MCF 10A (cell line): ENCODE measurements at places on chromosomes 1 and 21. TPM values are rescaled to one million over a fixed set of nuclear protein-coding genes. Genes with fewer than 3 reads are reported as not detected.
A peak's percentile ranks its signal among the peaks of the same experiment; 100 is the strongest.

DNA sequence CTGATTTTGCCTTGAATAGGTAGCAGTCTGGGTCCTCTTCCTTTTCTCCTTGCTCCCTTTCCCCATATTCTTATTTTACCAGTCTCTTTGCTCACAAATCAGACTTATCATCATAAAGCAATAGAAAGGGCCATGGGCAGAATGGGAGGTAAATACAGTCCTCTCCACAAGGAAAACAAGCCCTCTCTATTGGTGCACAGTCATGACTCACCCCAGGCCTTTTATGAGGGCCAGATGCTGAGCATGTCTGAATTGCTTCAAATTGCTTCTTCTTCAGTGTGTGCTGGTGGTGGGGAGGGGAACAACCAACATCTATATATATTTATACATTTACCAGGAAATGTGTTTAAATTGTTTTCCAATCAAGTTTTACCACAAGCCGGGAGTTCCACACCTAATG lies 75.2 kb downstream of the GFI1 start:
- H3K27ac ChIP-seq, result no peak overlapping the region
- H3K4me1 ChIP-seq, result no peaks in the 10 kb centered on the region
- H3K4me3 ChIP-seq, result no peak overlapping the region
- H3K27me3 ChIP-seq, result no peaks in the 10 kb centered on the region
- peak; percentile 31 for DNase-seq
- no peaks in the 10 kb centered on the region for H3K36me3 ChIP-seq

GRCh38 chr1:54408147-54409066 lies 2.2 kb upstream of the SSBP3 start:
- peak overlapping the region; percentile 96 for H3K27ac ChIP-seq
- H3K27me3 ChIP-seq, result no peaks in the 10 kb centered on the region
- no peaks in the 10 kb centered on the region for H3K36me3 ChIP-seq
- peak; percentile 91 for DNase-seq

Gene PPP2R5A
- total RNA-seq, result 37.5 and 38.6 TPM in 2 replicates

Gene SH3BGR
- 11.3 and 15.9 TPM in 2 replicates for total RNA-seq

Gene SERTAD4
- 0.19 TPM in 1 of 2 replicates, not detected in the other for total RNA-seq

- no peak for DNase-seq
- H3K4me3 ChIP-seq, result no peak overlapping the region
- no peak overlapping the region for H3K27ac ChIP-seq
- H3K4me1 ChIP-seq, result no peaks in the 10 kb centered on the region
Measured at GRCh38 chr1:100700586-100700985, 19.0 kb upstream of the VCAM1 start.

- H3K36me3 ChIP-seq, result no peaks in the 10 kb centered on the region
- no peak overlapping the region for H3K27ac ChIP-seq
- H3K27me3 ChIP-seq, result no peaks in the 10 kb centered on the region
- no peak overlapping the region for H3K4me3 ChIP-seq
Measured at GRCh38 chr1:198686069-198686728, 47.4 kb downstream of the PTPRC start.

- no peak overlapping the region for H3K27ac ChIP-seq
- H3K36me3 ChIP-seq, result peaks cover 40% of the 10 kb centered on the region
- no peak overlapping the region for H3K4me3 ChIP-seq
- H3K4me1 ChIP-seq, result peaks cover 19% of the 10 kb centered on the region
- H3K27me3 ChIP-seq, result no peaks in the 10 kb centered on the region
- DNase-seq, result no peak
Measured at GRCh38 chr1:205142102-205142469, 20.3 kb upstream of the RBBP5 start.

GRCh38 chr1:236002572-236002971 lies 62.3 kb downstream of the NID1 start:
- no peak for DNase-seq
- H3K4me3 ChIP-seq, result no peak overlapping the region
- no peak overlapping the region for H3K27ac ChIP-seq
- H3K4me1 ChIP-seq, result peaks cover 37% of the 10 kb centered on the region
- no peaks in the 10 kb centered on the region for H3K36me3 ChIP-seq

GRCh38 chr1:181038399-181038873 lies 4.7 kb downstream of the MR1 start:
- no peak overlapping the region for H3K27ac ChIP-seq
- no peak overlapping the region for H3K4me3 ChIP-seq
- H3K36me3 ChIP-seq, result peaks cover 21% of the 10 kb centered on the region

Gene FAM177B
- 0.74 TPM in 1 of 2 replicates, not detected in the other for total RNA-seq

- H3K27ac ChIP-seq, result no peak overlapping the region
- no peaks in the 10 kb centered on the region for H3K27me3 ChIP-seq
- H3K4me1 ChIP-seq, result peaks cover 7% of the 10 kb centered on the region
- H3K4me3 ChIP-seq, result no peak overlapping the region
- no peak for DNase-seq
- H3K36me3 ChIP-seq, result no peaks in the 10 kb centered on the region
Measured at GRCh38 chr1:87176087-87176486, 152.6 kb upstream of the LMO4 start.

DNA sequence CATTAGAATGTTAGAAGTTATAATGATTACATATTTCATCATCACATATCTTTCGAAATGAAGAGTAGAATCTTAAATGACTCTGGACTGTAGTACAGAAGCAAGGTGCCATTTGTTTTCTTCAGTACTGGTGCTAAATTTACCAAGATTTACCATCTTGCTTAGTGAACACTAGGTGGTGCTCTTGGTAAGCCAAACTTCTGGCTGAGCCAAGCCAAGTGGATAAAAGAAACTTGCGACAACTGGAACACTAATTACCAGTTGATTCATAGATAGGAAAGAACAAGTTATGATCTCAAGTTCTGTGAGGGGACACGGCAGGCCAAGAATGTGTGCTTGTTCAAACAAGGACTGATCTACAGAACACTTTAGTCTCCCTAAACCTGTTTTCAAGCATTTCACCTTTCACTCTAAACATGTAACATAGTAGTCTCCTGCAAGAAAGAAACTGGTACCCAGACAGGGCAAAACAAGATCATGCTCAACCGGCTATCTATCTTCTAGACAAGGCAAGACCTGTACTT lies 19.8 kb downstream of the SPRTN start:
- peaks cover 17% of the 10 kb centered on the region for H3K4me1 ChIP-seq
- H3K27me3 ChIP-seq, result no peaks in the 10 kb centered on the region
- H3K36me3 ChIP-seq, result peaks cover 56% of the 10 kb centered on the region
- DNase-seq, result peak; percentile 88
- no peak overlapping the region for H3K27ac ChIP-seq
- no peak overlapping the region for H3K4me3 ChIP-seq

Gene FLG2
- total RNA-seq, result not detected in 2 replicates

- no peaks in the 10 kb centered on the region for H3K27me3 ChIP-seq
- H3K27ac ChIP-seq, result no peak overlapping the region
- H3K4me1 ChIP-seq, result no peaks in the 10 kb centered on the region
- H3K36me3 ChIP-seq, result no peaks in the 10 kb centered on the region
- H3K4me3 ChIP-seq, result no peak overlapping the region
Measured at GRCh38 chr1:41883507-41883906, 35.2 kb downstream of the HIVEP3 start.

DNA sequence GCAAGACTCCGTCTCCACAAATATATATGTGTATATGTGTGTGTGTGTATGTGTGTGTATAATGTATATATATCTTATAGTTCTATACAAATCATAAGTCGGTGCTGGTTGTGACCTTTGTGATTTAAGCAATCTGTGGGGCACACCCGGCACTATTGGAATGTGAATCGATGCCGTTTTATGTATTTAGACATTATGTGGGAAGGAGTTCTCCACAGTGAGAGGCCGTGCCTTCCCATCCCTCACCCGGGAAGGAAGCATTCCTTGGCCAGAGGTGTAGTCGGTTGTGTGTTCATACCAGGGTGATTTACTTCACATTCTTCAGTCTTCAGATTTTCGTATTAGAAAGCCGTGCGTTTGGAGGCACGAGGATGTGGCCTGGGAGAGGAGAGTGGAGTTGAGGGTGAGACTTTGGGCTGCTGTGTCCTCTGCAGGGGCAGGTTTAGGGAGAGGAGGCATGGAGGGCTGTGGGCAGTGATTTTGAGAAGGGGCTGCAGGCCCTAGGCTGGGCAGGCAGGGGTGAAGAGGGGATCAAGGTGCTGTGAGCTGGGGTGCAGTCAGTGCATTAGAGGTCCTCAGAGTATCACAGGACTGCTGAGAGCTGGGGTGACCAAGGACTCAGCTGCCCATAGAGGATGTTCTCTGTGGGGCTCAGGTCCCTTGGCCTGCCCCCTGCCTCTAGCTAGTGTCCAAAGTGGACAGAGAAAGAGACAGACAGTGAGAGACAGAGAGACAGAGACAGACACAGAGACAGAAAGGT lies 57.7 kb downstream of the TRIM11 start:
- peaks cover 23% of the 10 kb centered on the region for H3K27me3 ChIP-seq
- no peak overlapping the region for H3K4me3 ChIP-seq
- no peak overlapping the region for H3K27ac ChIP-seq
- no peaks in the 10 kb centered on the region for H3K36me3 ChIP-seq
- no peaks in the 10 kb centered on the region for H3K4me1 ChIP-seq

- no peak overlapping the region for H3K4me3 ChIP-seq
- no peaks in the 10 kb centered on the region for H3K4me1 ChIP-seq
- no peaks in the 10 kb centered on the region for H3K27me3 ChIP-seq
- no peak overlapping the region for H3K27ac ChIP-seq
- no peaks in the 10 kb centered on the region for H3K36me3 ChIP-seq
Measured at GRCh38 chr1:57683037-57683942, 259.4 kb upstream of the DAB1 start.

DNA sequence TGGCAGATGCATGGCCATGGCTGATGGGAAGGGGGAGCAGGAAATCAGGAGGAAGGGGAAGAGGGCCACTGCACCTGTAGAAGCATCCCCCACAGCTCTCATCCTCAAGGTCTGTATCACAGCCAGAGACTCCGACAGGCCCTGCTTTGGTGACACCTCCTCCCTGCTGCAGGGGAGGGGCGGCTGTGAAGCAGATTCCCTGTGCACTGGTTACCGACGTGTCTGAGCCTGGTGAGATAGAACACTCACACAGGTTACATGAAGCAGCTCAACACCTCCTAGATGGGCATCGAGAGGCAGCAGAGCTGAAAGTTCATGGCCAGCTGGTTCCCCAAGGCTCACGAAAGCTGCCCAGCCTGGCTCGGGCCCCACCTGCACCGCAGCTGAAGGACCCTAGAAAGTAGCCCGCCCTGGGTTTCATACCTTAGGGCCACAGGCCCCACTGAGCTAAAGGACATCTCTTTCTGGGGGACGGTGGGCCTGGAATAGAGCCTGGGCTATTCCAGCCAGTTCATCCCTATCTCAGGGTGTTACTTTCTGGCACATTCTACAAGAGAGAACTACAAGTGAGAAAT lies 30.2 kb upstream of the AJAP1 start:
- no peaks in the 10 kb centered on the region for H3K4me1 ChIP-seq
- no peak for DNase-seq

Gene OLIG1
- not detected in 2 replicates for total RNA-seq

- no peaks in the 10 kb centered on the region for H3K27me3 ChIP-seq
- no peak overlapping the region for H3K4me3 ChIP-seq
- no peak for DNase-seq
- H3K27ac ChIP-seq, result no peak overlapping the region
- no peaks in the 10 kb centered on the region for H3K4me1 ChIP-seq
- no peaks in the 10 kb centered on the region for H3K36me3 ChIP-seq
Measured at GRCh38 chr21:27036736-27037301, 69.9 kb upstream of the ADAMTS5 start.

Gene TAF12
- total RNA-seq, result 29.7 and 40.9 TPM in 2 replicates

- H3K36me3 ChIP-seq, result no peaks in the 10 kb centered on the region
- no peaks in the 10 kb centered on the region for H3K4me1 ChIP-seq
- H3K4me3 ChIP-seq, result no peak overlapping the region
- no peak for DNase-seq
Measured at GRCh38 chr1:105359457-105359856, 1609.8 kb downstream of the AMY1C start.

DNA sequence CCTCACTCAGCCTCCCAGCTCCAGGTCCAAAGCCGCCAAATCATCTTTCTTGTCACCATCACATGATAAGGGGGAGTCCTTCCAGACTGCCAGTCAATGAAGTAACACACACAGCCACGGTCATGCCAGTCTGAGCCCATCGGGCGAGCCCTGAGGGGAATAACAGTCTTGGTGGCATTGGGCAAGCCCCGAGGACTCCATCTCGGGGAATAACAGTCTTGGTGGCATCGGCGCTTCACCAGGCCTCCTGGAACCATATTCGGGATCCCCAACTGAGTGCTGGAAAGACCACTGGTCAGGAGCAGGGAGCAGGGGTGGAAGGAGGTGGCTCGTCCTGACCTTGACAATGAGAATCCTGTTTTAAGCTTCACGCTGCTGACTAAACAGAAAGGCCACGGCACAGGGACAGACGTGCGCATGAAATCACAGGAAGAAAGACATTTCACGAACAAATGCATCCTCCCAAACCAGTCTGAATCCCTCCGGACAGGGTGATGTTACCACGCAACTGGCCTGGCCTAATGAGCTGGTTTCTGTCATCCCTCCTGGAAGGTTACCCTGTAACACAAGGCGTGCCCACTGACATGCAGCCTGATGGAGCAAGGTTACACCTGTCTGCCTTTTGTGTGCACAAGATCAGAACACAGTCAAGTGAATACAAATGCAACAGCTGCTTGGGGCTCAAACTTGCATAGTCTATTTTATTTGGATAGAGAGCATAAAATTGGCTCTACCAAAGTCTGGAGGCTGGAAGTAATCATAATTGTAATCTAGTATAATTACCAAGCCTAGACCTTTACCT lies 517.4 kb downstream of the KIF26B start:
- H3K27ac ChIP-seq, result no peak overlapping the region
- no peak overlapping the region for H3K4me3 ChIP-seq
- H3K27me3 ChIP-seq, result no peaks in the 10 kb centered on the region
- H3K36me3 ChIP-seq, result no peaks in the 10 kb centered on the region

- H3K36me3 ChIP-seq, result no peaks in the 10 kb centered on the region
- H3K4me3 ChIP-seq, result no peak overlapping the region
- H3K27me3 ChIP-seq, result no peaks in the 10 kb centered on the region
- no peak overlapping the region for H3K27ac ChIP-seq
- no peak for DNase-seq
Measured at GRCh38 chr1:10891091-10891490, 94.6 kb upstream of the CASZ1 start.

DNA sequence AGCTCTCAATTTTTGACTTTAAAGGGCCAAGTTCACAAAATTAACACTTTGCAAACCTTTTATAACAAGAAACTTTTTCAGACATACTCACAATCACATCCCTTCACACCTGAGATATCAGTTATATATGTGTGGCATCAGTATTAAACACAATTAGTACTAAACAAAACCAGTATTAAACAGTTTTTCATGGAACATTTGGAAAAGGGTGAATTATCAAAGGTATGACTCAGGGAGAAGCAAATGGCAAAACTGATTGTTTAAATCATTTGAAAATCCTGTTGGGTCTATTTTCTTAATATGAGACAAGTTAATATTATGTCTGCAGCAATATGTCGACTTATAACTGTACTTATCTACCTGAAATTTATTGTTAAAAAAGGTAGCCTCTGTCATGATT lies 587.3 kb downstream of the NEGR1 start:
- H3K4me1 ChIP-seq, result peaks cover 4% of the 10 kb centered on the region
- DNase-seq, result no peak
- no peaks in the 10 kb centered on the region for H3K36me3 ChIP-seq
- no peak overlapping the region for H3K4me3 ChIP-seq
- H3K27me3 ChIP-seq, result peaks cover 4% of the 10 kb centered on the region
- H3K27ac ChIP-seq, result no peak overlapping the region

GRCh38 chr1:69524015-69524414 lies 43.7 kb upstream of the LRRC7 start:
- peaks cover 36% of the 10 kb centered on the region for H3K27me3 ChIP-seq
- H3K36me3 ChIP-seq, result no peaks in the 10 kb centered on the region
- no peak for DNase-seq
- H3K4me1 ChIP-seq, result no peaks in the 10 kb centered on the region
- H3K27ac ChIP-seq, result no peak overlapping the region

- peak; percentile 99 for DNase-seq
- peaks cover 51% of the 10 kb centered on the region for H3K4me1 ChIP-seq
- H3K27me3 ChIP-seq, result peaks cover 13% of the 10 kb centered on the region
- peak overlapping the region; percentile 84 for H3K27ac ChIP-seq
- no peaks in the 10 kb centered on the region for H3K36me3 ChIP-seq
- H3K4me3 ChIP-seq, result peak overlapping the region; percentile 48
Measured at GRCh38 chr1:153490272-153491051, 30.0 kb upstream of the S100A7 start.
